ENCODE measurements at places on chromosomes 2 and 18.

DNA sequence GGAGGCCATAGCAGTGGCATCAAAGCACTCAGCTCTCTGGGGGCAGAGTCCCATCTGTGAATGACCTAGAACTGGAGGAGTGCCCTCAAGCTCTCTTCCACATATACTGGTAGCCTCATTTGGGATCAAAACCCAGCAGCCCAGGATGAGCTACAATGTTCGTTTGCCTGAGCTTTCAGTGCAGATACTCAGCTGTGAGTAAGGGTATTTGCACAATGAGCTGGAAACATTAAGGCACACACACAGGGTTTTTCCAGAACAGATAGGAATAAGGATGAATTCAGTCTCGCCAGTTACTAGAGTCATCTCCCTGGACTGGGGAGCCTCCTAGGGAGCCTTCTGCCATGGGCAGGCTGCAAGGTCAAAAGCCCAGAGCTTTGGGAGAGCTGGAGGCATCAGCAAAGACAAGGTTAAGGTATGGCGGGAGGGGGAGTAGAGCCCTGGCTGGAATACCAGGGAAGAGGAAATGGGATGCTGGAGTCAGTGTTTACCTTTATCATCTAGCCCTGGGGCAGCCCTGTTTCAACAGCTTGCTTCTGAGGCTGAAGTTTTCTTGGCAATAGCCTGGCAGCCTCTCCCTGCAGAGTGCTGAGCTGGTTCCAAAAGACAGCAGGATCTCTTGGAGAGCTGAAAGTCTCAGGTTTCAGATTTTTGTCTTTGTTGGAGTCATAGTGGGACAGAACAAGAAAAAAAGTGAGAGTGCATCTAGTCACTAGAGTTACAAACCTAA lies 187.7 kb downstream of the LOXHD1 start:
- no peak for DNase-seq

DNA sequence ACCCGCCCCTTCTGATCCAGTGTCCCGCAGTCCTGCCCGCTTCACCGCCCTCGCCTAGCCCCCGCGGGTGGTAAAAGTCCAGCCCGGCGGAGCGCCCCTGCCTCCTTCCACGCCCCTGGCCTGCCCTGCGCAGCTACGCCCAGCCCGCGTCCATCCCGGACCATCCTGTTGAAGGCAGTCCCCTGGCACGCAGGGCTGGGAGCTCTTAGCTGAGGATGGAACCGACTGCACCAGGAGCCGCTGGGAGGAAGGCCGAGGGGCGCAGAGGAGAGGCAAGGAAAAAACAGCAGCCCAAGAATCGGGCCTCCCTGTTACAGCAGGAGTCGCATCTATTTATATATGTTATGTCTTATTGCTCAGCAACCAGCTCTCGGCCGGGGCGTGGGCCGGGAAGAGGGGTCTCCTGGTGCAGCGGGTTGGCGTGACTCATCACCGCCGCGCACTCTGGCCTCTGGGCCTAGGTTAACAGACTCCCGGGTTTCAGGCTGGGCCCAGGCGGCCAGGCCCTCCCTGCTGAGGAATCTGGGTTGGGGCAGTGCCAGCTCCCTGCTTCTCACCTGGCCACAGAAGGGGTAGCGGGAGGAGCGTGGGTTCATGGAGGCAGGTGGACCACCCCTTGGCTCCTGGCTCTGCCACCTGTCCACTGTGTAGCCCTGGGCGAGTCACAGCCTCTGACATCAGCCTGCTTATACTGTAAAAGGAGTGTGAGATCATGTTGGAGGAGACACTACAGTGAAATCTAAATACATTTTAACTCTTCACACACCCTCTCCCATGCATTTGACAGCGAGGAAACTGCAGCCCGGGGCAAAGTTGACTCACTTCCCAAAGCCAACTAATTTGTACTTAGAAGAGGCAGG lies 13.4 kb upstream of the MAP3K2 start:
- no peak for DNase-seq

DNA sequence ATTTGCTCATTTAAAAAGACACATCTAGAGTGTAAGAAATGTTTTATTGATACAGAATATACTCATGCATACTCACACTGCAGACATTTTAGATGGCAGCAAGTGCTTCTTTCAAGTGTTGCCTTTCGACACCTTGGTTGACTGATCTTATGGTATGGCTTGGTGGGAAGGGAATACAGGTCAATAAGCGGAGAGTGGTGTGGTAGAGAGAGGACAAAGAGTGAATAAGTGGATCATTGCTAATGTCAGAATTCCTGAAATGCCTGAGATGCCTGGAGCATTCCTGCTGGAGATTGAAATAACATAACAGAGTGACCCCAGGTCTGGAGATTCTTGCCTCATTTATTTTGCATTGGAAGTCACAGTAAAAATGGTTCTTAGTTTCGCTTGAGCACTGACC lies 76.7 kb downstream of the RND3 start:
- no peak for DNase-seq

- no peak for DNase-seq
These were observed 1080.0 kb downstream of the DSC3 start for GRCh38 chr18:29962579-29962978.

Measured in activated CD4-positive, alpha-beta T cell treated with anti-CD3 and anti-CD28 coated beads, Interleukin-2, Interleukin-4, amounts not matched to agents 100 ng/mL and 50 ng/mL, durations not matched to agents 16 hours and 8 hours (primary cell).